ENCODE measurements at places on chromosomes 11 and 22.

DNA sequence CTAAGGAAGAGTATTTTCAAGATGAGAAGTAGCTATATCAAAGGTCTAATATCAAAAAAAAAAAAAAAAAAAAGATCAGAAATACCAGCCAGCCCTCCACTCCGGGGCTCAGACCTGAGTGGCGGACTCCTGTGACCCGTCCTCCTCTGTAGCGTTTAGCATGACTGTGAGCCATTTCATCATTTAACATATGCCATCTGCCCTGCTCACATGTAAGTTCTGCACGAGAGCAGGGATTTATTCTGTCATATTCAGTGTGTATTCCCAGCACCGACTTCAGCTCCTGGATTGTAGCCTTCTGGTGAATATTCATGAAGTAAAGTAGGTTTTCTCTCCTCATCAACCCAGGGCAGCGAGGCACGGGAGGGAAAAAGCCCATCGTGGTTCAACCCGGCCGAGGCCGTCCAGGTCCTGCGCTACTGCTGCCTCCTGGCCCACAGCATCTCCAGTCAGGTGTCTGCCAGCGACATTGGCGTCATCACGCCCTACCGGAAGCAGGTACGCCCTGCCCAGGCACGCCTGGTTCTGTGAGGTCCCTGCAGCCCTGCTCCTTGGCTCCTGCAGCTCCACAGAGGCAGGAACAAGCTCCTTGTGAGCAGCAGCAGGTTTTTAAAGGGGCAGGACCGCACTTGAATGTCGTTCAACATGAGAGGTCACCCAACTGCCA is 12.7 kb upstream of the PANX2 start:
- no peak for DNase-seq

- peak; percentile 26 for DNase-seq
These were observed 610 bp upstream of the TEX12 start for GRCh38 chr11:112166562-112166961.

DNA sequence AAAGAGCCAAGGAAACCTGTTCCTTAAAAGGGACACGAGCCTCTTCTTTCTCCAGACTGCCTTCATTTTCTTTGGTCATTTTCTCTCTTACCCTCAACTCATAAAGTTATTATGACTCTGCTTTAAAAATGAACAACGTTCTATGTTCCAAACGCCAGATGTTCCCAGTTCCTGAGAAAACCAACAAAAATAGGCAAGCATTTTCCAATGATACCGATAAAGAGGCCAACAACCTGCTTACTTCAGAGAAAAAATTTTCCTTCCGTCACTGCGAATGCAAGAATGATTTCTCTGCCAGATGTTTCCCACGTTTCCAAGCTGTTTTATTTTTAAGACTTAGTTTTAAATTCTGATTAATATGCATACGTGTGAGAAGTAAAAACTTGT is 315 bp upstream of the TRPC6 start:
- no peak for DNase-seq

DNA sequence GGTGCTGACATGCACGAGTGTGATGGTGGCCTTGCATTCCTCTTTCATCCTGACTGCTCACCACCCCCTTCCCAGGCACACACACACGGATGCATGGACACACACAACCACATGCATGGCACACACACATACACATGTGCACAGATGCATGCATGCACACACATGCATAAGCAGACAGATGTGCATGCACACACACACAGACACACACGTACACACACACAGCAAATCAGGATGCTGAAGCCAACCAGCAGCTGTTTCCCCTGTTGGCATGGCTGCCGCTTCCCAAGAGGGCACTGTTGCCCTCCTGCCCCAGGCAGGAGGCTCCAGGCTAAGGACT is 15.3 kb downstream of the OSBPL5 start:
- DNase-seq, result no peak

- no peak for DNase-seq
These were observed 560 bp downstream of the TBX1 start for GRCh38 chr22:19760951-19761724.

- no peak for DNase-seq
These were observed 16.1 kb upstream of the APOA1 start for GRCh38 chr11:116853461-116854073.

DNA sequence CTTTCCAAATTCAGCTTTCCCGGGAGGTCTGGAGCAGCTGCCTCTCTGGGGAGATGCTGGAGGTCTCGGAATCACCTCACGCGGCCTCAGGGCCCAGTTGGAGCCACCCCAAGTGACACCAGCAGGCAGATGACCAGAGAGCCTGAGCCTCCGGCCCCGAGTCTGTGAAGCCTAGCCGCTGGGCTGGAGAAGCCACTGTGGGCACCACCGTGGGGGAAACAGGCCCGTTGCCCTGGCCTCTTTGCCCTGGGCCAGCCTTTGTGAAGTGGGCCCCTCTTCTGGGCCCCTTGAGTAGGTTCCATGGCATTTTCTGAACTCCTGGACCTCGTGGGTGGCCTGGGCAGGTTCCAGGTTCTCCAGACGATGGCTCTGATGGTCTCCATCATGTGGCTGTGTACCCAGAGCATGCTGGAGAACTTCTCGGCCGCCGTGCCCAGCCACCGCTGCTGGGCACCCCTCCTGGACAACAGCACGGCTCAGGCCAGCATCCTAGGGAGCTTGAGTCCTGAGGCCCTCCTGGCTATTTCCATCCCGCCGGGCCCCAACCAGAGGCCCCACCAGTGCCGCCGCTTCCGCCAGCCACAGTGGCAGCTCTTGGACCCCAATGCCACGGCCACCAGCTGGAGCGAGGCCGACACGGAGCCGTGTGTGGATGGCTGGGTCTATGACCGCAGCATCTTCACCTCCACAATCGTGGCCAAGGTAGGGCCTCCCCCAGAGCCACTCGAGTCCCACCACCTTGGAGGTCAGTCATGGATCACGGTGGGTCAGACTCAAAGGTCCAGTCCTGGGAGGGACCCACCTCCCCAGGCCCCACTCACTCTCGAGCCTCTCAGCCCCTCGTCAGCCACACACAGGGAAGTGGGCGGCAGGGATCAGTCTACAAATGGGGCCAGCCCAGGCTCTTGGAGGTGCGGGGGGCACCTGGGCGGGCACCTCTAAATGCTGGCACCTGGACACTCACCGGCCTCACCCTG is 525 bp downstream of the SLC22A12 start:
- DNase-seq, result no peak
